ENCODE measurements at places on chromosomes 1 and 21.

DNA sequence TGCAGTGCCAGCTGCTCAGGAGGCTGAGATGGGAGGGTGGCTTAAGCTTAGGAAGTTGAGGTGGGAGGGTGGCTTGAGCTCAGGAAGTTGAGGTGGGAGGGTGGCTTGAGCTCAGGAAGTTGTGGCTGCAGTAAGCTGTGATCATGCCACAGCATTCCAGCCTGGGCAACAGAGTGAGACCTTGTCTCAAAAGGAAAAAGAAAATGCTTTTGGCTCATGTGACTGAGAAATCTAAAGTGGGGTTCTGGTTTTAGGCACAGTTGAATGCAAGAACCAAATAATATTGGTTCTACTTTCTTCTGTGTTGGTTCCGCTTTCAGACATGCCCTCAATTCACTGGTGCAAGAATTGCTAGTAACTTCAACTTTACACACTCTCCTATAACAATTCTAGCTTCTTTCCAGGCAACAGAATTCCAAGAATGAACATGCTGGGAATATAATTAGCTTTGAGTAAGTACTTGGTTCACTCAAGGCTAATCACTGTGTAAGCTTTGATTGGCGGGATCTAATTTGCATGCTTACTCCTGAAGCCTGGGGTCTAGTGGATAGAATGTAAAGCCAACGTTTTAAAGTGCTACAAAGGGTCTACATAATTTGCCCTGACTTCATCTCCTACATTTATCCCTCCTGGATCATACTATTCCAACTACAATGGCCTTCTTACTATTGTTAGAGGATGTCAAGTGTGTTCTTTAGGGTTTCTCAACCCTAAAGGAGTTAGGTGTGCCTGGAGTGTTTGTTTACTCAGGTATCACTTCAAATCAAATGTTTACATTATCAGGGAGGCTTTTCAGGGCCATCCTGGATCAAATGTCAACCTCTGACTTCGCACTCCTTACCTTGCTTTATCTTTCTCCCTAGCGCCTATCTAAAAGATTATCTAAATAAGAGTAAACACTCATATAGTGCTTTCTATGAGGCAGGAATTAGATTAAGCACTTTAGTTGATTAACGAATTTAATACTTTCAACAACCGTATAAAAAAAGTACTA, 115.1 kb downstream of the SLC16A1 start:
- DNase-seq, result no peak

- DNase-seq, result no peak
Observed at GRCh38 chr1:222772996-222773379, 36.0 kb downstream of the FAM177B start.

DNA sequence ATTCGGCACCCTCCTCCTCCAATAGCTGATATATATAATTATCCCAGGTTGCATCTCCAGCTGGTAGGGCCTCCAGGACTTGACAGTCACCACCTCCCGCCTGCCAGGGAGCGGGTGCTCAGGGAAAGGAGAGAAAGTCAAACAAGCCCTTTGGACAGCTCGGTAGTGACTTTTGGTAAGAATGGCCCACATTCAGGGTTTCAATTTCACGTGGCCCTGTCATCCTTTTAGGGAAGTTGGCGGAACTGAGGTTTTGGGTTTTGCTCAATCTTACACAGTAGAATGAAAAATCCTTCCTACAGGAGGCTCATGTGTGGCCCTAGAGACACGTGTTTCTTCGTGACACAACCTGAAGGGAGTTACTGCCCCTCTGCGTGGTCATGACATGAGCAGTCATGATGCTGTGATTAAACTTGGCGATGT, 44.2 kb downstream of the CAPN8 start:
- DNase-seq, result no peak

DNA sequence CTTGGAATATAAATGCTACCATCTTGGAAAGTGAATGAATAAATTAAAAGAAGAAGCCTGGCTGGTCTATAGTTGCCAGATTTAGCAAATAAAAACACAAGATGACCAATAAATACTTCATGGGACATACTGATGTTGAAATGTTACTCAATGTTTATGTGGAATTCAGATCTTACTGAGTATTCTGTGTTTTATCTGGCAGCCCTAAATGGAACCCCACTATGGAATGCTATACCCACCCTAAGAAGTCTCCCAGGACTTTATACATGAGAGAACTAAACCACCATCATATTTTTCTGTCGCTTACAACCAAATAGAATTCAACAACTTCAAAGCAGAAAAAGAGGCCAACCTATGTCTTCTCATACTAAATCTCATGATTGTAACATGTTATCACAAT, 177.6 kb upstream of the HMCN1 start:
- DNase-seq, result no peak
